ENCODE measurements at places on chromosomes 6 and 20. TPM values are rescaled to one million over a fixed set of nuclear protein-coding genes. Genes with fewer than 3 reads are reported as not detected.

- H3K4me1 ChIP-seq = no peaks in the 10 kb centered on the region
- no peak overlapping the region for H3K4me3 ChIP-seq
- H3K27me3 ChIP-seq = peaks cover 5% of the 10 kb centered on the region
- no peaks in the 10 kb centered on the region for H3K36me3 ChIP-seq
- no peak overlapping the region for H3K27ac ChIP-seq
- DNase-seq = no peak
Observed at GRCh38 chr6:13496513-13497190, 9.3 kb upstream of the GFOD1 start.

- H3K27me3 ChIP-seq = no peaks in the 10 kb centered on the region
- H3K36me3 ChIP-seq = peaks cover 10% of the 10 kb centered on the region
- DNase-seq = no peak
- H3K27ac ChIP-seq = no peak overlapping the region
Observed at GRCh38 chr6:1688396-1688795, 78.7 kb downstream of the FOXC1 start.

- no peak overlapping the region for H3K4me3 ChIP-seq
- peaks cover 10% of the 10 kb centered on the region for H3K4me1 ChIP-seq
- H3K36me3 ChIP-seq = peaks cover 2% of the 10 kb centered on the region
Observed at GRCh38 chr20:54178256-54178655, 4.5 kb upstream of the CYP24A1 start.

DNA sequence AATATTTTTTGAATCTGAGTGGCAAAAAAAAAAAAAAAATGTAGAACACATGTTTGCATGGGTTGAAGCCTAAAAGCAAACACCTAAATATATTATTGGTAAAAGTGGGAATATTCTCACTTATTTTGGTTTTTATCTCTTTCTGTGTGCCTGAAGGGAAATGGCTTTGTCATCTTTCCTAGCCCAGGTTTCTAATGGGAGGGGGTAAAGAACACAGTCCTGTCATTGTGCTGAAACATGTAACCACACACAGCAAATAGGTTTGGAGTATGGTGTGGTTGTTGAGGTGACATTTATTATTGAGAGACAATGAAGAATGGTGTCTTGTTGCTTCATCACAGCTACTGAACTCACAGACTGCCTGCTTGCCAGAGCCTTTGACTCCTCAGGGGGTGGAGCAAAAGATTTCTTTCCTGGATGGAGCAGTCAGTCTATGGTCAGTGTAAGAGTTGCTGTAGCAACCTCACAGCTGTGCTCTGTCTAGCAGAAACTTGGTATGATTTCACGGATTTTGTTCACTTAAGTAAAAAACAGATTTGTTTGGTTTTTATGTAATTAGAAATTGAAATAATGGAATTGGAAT is 70.2 kb downstream of the CEP57L1 start:
- no peaks in the 10 kb centered on the region for H3K27me3 ChIP-seq
- no peak for DNase-seq
- no peak overlapping the region for H3K4me3 ChIP-seq
- peaks cover 3% of the 10 kb centered on the region for H3K36me3 ChIP-seq
- no peaks in the 10 kb centered on the region for H3K4me1 ChIP-seq

DNA sequence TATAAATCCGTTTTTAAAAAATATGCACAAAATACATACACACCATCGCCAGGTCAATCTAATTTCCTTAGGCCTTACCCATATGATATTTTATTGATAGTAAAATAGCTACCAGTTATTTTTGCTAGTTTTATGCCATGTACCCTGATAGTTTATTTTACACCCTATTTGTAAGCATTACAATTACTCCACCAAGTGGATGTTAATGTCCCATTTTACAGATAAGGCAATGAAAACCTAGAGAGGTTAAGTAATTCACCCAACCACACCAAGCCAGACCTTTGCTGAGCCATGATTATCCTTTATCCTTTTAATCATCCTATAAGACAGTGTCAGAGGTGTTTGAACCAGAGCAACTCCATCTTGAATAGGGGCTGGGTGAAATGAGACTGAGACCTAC is 86.8 kb downstream of the CBLN4 start:
- H3K27ac ChIP-seq = no peak overlapping the region
- no peaks in the 10 kb centered on the region for H3K4me1 ChIP-seq
- no peak for DNase-seq
- no peaks in the 10 kb centered on the region for H3K36me3 ChIP-seq
- no peaks in the 10 kb centered on the region for H3K27me3 ChIP-seq

DNA sequence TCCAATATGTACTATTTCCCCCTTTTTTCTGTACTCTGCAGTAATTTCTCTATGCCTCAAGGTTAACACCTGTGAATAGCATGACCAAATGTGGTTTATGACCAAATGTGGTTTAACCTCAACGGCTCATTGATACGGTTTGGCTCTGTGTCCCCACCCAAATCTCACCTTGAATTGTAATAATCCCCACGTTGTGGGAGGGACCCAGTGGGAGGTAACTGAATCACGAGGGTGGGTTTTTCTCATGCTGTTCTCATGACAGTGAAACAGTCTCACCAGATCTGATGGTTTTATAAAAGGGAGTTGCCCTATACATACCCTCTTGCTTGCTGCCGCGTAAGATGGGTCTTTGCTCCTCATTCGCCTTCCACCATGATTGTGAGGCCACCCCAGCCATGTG is 18.7 kb downstream of the DEK start:
- H3K4me3 ChIP-seq = no peak overlapping the region
- H3K27me3 ChIP-seq = no peaks in the 10 kb centered on the region
- peak overlapping the region; percentile 49 for H3K27ac ChIP-seq
- no peak for DNase-seq
- H3K36me3 ChIP-seq = peaks cover 14% of the 10 kb centered on the region

DNA sequence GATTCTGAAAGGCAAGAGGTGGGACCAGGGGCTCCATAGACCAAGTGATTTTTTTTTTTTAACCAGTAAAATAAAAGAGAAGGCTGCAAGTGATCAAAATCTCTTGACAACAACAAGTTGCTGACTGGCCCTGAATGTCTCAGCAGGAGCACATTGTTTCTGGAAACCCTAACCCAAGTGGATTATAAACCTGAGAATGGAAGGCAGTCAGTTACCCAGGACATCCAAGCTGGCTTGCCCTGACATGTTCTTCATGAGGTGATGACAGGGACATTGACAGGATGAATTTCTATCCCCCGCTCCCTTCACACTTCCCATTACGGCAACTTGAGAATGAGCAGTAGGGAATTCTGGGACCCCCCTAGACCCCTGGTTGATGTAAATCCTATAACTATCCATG is 49.6 kb upstream of the RIPOR2 start:
- peaks cover 2% of the 10 kb centered on the region for H3K36me3 ChIP-seq
- no peaks in the 10 kb centered on the region for H3K27me3 ChIP-seq
- DNase-seq = no peak
- peaks cover 39% of the 10 kb centered on the region for H3K4me1 ChIP-seq

GRCh38 chr20:939606-940005 is 23.5 kb upstream of the ANGPT4 start:
- H3K4me1 ChIP-seq = no peaks in the 10 kb centered on the region
- no peak overlapping the region for H3K4me3 ChIP-seq
- peaks cover 7% of the 10 kb centered on the region for H3K27me3 ChIP-seq
- H3K36me3 ChIP-seq = peaks cover 3% of the 10 kb centered on the region
- no peak overlapping the region for H3K27ac ChIP-seq
- no peak for DNase-seq

- no peaks in the 10 kb centered on the region for H3K4me1 ChIP-seq
- H3K27ac ChIP-seq = no peak overlapping the region
- DNase-seq = no peak
Observed at GRCh38 chr20:29497261-29497671, 1760.2 kb upstream of the DEFB115 start.

GRCh38 chr6:373773-374724 is 17.5 kb upstream of the IRF4 start:
- no peaks in the 10 kb centered on the region for H3K4me1 ChIP-seq
- H3K27me3 ChIP-seq = peaks cover 27% of the 10 kb centered on the region
- H3K4me3 ChIP-seq = no peak overlapping the region

- DNase-seq = no peak
- no peak overlapping the region for H3K27ac ChIP-seq
- H3K27me3 ChIP-seq = no peaks in the 10 kb centered on the region
- H3K36me3 ChIP-seq = peaks cover 8% of the 10 kb centered on the region
- H3K4me3 ChIP-seq = no peak overlapping the region
Observed at GRCh38 chr6:34970488-34970887, 81.4 kb downstream of the ANKS1A start.

DNA sequence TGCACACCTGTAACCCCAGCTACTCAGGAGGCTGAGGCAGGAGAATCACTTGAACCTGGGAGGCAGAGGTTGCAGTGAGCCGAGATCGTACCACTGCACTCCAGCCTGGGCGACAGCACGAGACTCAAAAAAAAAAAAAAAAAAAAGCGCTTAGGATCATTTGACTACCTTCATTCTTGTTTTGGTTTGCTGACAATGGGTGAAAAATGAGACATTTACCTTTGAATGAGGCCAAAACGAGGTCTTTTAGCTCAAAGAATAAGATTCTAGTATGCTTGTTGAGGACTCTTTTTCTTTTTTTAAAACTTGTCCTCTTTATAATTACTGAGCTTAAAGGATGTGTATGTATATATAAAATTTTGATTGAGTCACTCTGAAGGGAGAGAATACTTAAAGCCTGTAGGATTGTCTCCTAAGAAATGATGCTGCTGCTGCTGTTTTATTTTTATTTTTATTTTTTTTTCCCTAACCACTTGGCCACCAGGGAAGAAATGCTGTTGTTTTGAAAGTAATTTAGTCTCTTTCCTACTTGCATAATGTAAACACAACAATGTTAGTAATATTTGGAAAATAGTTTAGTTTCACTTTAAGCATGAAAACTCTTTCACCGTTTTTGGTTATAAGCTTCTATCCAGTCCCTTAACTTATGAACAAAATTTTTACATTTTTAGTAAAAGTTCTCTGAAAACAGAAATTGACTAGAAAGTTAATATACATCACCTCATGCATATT is 7.9 kb downstream of the UBR2 start:
- DNase-seq = no peak
- peaks cover 32% of the 10 kb centered on the region for H3K4me1 ChIP-seq
- H3K4me3 ChIP-seq = peak overlapping the region; percentile 41
- H3K36me3 ChIP-seq = peaks cover 3% of the 10 kb centered on the region

DNA sequence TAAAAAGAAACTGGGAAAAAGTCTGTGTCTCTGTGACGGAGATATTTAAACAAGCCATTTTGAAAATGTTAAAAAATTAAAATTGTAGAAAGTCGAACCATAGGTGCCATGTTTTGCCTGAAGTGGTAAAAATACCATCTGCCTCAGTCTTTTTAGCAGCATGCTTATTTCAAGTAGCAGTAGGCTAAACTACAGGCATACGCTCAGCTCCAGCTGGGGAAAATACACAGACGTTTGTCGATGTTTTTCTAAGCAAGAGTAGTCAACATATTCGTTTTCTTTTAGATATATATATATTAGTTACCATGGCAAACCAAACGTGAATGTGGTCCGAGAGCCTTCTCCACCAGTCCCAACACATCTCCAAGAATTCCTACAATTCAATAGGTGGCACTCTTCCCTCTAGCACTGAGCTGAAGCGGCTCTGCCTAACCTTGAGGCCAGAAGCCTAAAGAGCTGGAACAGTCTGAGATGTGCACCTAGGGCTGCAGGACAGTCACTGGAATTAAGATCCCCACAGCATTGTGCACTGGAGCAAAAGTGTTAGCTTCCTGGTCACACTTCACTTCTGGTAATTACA is 70.2 kb upstream of the BEND3 start:
- H3K27ac ChIP-seq = no peak overlapping the region
- H3K27me3 ChIP-seq = no peaks in the 10 kb centered on the region
- peaks cover 5% of the 10 kb centered on the region for H3K36me3 ChIP-seq
- H3K4me3 ChIP-seq = no peak overlapping the region
- peaks cover 8% of the 10 kb centered on the region for H3K4me1 ChIP-seq

GRCh38 chr6:111254004-111254778 is 166.9 kb downstream of the SLC16A10 start:
- DNase-seq = no peak
- peaks cover 21% of the 10 kb centered on the region for H3K27me3 ChIP-seq
- H3K36me3 ChIP-seq = peaks cover 4% of the 10 kb centered on the region
- no peak overlapping the region for H3K4me3 ChIP-seq

GRCh38 chr20:22901921-22902320 is 133.2 kb upstream of the SSTR4 start:
- H3K27ac ChIP-seq = no peak overlapping the region
- H3K27me3 ChIP-seq = no peaks in the 10 kb centered on the region
- no peaks in the 10 kb centered on the region for H3K36me3 ChIP-seq
- H3K4me1 ChIP-seq = no peaks in the 10 kb centered on the region

GRCh38 chr6:51398064-51398705 is 579.5 kb downstream of the TFAP2B start:
- no peak for DNase-seq
- no peaks in the 10 kb centered on the region for H3K27me3 ChIP-seq
- H3K27ac ChIP-seq = no peak overlapping the region
- no peak overlapping the region for H3K4me3 ChIP-seq
- no peaks in the 10 kb centered on the region for H3K4me1 ChIP-seq

- DNase-seq = no peak
- H3K27me3 ChIP-seq = peaks cover 44% of the 10 kb centered on the region
- no peaks in the 10 kb centered on the region for H3K36me3 ChIP-seq
- H3K4me1 ChIP-seq = peaks cover 4% of the 10 kb centered on the region
Observed at GRCh38 chr6:16206595-16207037, 31.8 kb upstream of the GMPR start.

- no peak overlapping the region for H3K27ac ChIP-seq
- no peaks in the 10 kb centered on the region for H3K36me3 ChIP-seq
- no peak for DNase-seq
- peaks cover 6% of the 10 kb centered on the region for H3K4me1 ChIP-seq
Observed at GRCh38 chr20:49747707-49748524, 34.2 kb upstream of the B4GALT5 start.

TRIM26 gene
- total RNA-seq = 51.2 TPM

KCNQ2 gene
- not detected for total RNA-seq

LY6G6C gene
- total RNA-seq = not detected

C4A gene
- total RNA-seq = 5.4 TPM

SLC12A5 gene
- not detected for total RNA-seq

PAK5 gene
- total RNA-seq = not detected

SEL1L2 gene
- total RNA-seq = not detected

SYNDIG1 gene
- not detected for total RNA-seq

FAM209B gene
- total RNA-seq = 3.2 TPM

OR12D3 gene
- not detected for total RNA-seq

PPP1R14C gene
- not detected for total RNA-seq

KHDC1 gene
- 3.1 TPM for total RNA-seq

KCNK15 gene
- not detected for total RNA-seq

HUS1B gene
- total RNA-seq = 1.9 TPM

BACH2 gene
- total RNA-seq = 69.9 TPM

All from T-helper 17 cell (primary cell).